Pulmonary artery endothelial cell (primary cell): ENCODE measurements at places on chromosomes 6 and 20.

- DNase-seq = no peak
Observed at GRCh38 chr6:136306466-136306865, 16.8 kb upstream of the BCLAF1 start.

DNA sequence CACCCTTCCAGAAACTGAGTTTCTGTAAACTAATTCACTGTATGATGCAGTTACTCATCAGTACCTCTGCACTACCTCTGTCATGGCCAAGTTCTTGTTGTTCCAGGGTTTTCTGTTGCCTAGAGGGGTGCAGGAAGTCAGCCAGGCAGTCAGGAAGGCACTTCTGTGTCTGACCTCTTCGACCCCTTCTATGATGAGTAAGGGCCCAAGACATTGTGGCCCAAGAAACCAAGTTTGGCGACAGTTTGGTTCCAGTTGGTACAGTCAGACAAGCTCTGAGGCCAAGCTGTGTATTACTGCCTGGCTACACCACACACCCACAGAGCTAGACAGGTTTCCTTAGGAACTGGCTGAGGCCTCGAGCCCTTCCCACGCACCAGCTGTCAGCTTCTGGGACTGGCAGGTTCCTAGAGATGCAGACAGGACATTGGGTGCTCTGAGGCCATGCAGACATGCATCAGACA, 41.2 kb downstream of the TRAF3IP2 start:
- DNase-seq = no peak

GRCh38 chr6:41222045-41222444, 6.1 kb upstream of the TREML4 start:
- DNase-seq = no peak

GRCh38 chr6:150466196-150466595, 97.4 kb downstream of the IYD start:
- no peak for DNase-seq

GRCh38 chr6:36685926-36686667, 7.6 kb downstream of the CDKN1A start:
- no peak for DNase-seq

- DNase-seq = no peak
Observed at GRCh38 chr6:170026751-170027646, 263.9 kb downstream of the DLL1 start.
